ENCODE measurements at places on chromosomes 1 and 21.

DNA sequence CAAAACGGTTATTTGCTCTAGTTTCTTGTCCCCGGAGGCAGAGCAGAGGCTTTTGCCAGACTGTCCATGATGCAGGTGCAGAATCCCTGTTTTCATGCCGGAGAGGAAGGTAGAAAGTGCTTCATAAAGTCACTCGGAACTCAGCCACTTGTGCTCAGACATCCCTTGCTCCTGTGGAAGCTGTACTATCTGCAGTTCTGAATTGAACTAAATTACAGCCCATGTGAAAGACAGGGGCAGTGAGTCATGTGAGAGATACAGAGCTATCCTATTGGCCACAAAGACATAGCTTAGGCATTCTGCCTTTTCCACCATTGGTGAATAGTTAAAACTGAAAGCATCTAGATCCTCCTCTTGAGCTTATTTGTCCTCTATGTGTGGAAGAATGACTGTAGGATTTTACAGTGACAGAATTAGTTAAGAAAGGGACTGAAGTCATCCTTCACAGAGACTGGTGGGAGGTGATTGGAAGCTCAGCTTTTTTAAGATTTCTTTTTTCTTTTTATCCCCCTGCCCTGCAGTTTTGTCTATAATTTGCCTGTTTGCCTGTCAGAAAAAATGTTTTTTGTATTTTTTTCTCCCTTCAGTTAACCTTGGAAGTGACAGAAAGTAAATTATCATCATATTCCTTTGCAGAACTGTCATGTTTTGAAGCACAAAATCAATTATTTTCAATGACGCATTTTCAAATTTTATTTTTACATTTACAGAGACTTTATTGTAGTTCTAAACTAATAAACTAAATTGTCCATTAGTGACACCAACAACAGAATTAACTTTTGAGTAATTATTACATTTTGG lies 298.6 kb downstream of the PTPRC start:
- DNase-seq = peak; percentile 85

DNA sequence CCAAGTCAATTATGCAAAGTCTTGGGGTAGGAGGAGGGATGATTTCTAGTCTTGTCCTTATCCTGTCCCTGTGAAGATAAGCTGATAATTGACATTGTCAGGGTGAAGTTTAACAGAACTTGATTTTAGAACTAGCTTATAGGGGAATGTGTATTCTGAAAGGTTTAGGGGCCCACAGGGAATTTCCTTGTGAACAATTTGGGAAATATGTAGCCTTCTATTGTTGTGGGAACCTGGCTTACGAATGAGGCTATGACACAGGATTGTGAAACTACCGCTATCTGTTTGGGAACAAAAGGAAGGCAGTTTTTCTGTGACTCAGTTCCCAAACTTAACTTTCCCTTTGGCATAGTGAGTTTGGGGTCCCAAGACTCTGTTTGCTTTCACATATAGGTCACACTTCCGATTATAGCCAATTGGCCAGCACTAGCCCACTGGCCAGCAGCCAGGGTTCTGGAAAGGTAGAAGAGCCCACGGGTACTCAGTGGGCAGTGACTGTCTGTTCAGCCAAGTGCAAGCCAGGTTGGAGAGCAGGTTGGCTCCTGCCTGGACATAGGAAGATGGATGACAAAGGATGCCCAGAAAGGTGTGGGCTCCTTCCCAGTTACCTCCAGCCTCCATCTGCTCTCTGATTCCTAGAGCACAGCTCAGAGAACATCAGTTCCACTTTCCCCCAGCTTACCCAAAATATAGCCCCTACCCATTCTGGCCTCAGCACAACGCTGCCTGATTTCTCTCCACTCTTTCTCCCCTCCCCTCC lies 35.5 kb downstream of the H3-3A start:
- DNase-seq = no peak

GRCh38 chr1:172507741-172508140 lies 25.2 kb upstream of the SUCO start:
- no peak for DNase-seq

DNA sequence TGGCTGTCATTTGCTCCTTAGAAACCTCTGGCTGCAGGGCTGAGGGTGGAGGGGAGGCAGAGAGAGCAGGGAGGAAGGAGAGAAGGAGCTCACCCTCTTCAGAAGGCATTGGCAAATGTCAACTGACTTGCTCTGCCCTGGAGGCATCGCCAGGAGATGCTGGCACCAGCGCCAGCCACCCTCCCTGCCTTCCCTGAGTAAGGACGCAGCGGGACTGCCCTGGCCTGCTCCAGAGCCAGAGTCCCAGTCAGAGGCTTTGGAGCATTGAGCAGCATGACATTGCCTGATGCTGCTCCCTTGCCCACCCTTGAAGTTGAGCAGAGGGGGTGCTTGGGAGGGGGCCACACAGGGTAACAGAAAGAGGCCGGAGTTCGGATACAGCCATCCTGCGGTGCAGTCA lies 62.3 kb downstream of the DISP3 start:
- DNase-seq = no peak

GRCh38 chr1:3215198-3216014 lies 146.4 kb downstream of the PRDM16 start:
- DNase-seq = no peak

DNA sequence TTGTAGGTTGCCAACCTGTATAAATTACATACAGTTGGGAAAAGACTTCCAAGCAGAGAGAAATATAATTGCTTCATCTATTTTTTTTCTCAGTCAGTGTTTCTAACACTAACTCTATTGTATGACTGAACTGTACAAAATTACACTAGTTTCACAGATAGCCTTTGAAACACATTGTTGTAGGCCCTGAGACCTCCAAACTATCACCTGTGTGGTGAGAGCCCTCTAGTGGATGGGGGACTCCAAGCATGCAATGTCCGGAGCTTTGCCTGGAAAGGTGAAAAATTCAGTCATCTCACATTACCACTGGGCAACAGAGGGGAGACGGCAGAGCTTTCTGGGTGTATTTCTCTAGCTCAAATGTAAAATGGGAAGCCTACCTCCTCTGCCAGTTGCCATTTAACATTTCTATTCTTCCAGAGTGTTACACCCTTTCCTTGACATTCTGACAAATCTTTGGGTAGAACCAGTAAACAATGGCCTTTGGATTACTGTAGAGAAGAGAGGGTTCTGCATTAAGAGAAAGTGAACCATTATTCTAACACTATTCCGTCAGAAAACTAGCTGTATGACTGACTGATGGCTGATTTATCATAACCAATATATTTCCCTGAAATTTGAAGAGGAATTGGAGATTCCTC lies 212.2 kb downstream of the LYPLAL1 start:
- no peak for DNase-seq

GRCh38 chr21:36541721-36542139 lies 61.8 kb upstream of the CLDN14 start:
- DNase-seq = no peak

GRCh38 chr1:22830757-22831340 lies 120.2 kb downstream of the EPHB2 start:
- no peak for DNase-seq

GRCh38 chr1:207911856-207912760 lies 1.2 kb upstream of the CD34 start:
- no peak for DNase-seq

- no peak for DNase-seq
Measured at GRCh38 chr1:12341667-12342066, 111.8 kb downstream of the VPS13D start.

- no peak for DNase-seq
Measured at GRCh38 chr1:166673722-166674121, 165.6 kb upstream of the POGK start.

GRCh38 chr1:198231779-198232178 lies 75.0 kb downstream of the NEK7 start:
- no peak for DNase-seq

DNA sequence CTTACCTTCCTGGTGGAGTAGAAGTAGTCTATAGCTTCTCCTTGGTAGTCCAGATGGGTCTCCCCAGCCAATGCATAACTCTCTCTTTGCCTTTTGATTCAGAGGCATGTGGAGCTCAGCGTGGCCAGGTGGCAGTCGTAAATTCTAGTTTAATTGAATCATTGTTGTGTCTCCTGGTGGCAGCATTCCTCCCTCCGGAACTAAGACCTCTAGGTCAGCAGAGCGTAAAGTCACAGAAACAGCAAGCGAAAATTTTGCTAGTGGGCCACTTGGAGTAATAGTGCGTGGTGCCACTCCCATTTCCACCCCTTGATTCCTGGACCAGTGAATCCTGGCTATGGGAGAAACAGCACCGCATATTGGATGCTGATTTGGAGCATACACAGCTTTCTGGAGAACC lies 3.9 kb upstream of the TMPRSS2 start:
- no peak for DNase-seq

DNA sequence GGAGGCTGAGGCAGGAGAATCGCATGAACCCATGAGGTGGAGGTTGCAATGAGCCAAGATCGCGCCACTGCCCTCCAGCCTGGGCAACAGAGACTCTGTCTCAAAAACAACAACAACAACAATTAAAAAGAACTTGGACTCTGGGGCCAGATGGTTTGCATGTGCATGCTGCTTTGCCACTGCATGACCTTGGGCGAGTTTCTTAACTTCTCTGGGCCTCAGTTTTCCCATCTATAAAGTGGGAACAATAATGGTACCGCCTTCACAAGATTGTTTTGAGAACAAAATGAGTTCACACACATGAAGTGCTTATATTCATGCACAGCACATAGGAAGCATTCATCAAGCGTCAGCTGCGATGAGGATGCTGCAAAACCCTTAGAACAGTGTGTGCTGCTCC lies 74.6 kb downstream of the MAN1C1 start:
- no peak for DNase-seq

GRCh38 chr1:112961072-112961471 lies 5.1 kb upstream of the SLC16A1 start:
- no peak for DNase-seq

DNA sequence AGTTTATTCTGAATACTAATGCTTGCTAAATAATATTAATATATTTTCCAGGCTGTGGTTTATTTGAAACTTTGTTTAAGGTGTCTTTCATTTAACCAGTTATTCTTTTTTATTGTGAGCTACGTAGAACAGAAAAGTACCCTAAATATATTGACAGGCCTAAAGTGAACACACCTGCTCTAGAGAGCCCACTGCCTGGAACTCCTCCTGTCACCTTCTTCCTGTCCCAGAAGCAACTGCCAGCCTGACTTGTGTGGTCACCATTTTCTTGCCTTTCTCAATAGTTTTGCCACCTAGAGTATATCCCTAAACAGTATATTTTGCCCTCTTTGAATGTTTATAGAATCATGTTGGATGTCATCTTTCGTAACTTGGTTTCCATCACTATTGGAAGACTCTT lies 48.5 kb downstream of the SCCPDH start:
- no peak for DNase-seq

DNA sequence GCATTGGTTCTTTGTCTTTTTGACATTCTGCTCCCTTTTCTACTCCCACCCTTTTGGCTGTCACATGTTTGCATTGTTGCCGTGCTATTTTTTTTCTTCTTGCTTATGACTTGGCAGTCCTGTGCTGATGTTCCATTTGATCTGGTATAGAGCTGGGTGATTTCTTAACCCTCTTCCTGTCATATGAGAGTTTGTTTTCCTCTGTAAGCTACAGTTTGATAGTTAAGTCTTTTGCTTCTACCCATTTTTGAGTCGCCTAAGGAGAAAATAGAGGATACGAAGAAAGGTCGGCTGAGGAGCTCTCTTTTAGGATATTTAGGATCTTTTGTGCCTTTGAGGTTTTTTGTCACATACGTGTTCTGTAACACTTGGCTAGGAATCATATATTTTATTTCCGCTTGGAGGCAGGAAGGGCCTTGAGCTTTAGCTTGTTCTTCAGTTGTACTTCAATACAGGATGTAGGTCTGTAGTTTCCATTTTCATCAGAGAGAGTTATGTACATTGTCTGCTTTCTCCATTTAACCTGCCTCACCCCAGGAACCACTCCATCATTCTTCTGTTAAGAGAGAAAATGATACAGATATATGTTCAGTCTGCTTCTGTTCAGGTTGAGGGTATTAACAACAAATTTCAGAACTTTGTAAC lies 150.7 kb downstream of the BACH1 start:
- no peak for DNase-seq

- no peak for DNase-seq
Measured at GRCh38 chr1:212247179-212247721, 38.0 kb upstream of the PPP2R5A start.

GRCh38 chr1:204258213-204259115 lies 44.7 kb upstream of the GOLT1A start:
- DNase-seq = no peak

- no peak for DNase-seq
Measured at GRCh38 chr1:32983020-32983419, 18.4 kb upstream of the RNF19B start.

- no peak for DNase-seq
Measured at GRCh38 chr1:8858888-8859706, 19.4 kb downstream of the ENO1 start.

DNA sequence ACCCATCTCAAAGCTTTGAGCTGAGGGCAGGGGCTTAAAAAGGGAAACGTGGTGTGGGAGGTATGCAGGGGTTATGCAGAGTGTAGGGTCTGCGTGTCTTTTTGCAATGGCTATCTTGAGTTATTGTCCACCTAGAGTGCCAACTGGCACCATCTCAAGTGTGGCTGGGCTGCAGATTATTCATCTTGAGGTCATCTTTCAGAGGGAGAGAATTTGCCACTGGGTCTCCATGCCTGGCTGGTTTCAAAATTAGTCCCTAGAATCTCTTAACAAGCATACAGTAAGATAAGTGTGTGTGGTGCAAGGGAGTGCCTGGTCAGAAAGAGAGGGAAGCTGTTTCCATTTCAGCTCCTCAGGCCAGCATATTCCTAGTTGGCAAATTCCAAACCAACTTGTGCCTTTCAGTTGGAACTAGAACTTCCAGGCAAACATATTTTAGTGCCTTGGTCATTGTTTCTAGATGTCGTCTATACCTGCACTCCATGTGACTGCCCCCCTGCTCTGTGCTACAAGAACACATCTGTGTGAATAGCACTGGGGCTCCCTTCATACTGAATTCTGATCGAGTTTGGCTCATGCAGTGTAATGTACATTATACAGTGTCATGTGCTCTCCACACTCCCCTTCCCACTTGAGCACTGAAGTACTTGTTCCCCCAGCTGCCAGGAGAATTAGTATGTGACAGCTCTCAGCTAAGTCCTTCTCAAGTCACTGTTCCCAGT lies 5.0 kb upstream of the OR2T8 start:
- DNase-seq = no peak

- DNase-seq = no peak
Measured at GRCh38 chr1:55043011-55043410, 3.7 kb downstream of the PCSK9 start.

- DNase-seq = no peak
Measured at GRCh38 chr1:201285846-201286245, 2.5 kb downstream of the PKP1 start.

DNA sequence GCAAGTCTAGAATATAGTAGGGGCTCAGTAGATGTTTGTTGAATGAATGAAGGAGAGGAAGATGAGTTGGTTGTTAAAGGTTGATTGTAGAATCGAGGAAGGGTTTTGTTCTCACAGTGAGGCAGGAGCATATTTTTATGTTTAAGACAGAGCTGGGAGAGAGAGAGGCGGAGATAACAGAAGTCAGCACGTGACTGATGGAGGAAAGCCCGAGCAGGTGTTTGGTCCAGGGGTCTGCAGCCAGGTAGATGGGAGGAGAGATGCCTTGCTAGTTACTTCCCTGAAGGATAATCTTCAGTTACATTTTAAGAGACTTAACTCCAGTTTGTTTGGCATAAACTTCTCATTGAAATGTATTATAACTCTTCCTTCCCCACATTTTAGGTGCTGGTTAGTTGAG lies 86.8 kb downstream of the DYRK1A start:
- DNase-seq = no peak

Measured in BJ (cell line).